Caco-2 (cell line): ENCODE measurements at places on chromosomes 7 and 10. TPM values are rescaled to one million over a fixed set of nuclear protein-coding genes. Genes with fewer than 3 reads are reported as not detected.

The MACC1 gene
- 87.7 and 96.7 TPM in 2 replicates for total RNA-seq

GRCh38 chr10:99394256-99394655 is 36.2 kb downstream of the GOT1 start:
- DNase-seq = no peak

GRCh38 chr10:104274762-104275721 is 6.1 kb downstream of the GSTO2 start:
- no peak for DNase-seq

- no peak for DNase-seq
Observed at GRCh38 chr7:156172638-156173037, 360.4 kb upstream of the SHH start.

GRCh38 chr7:36966636-36967035 is 242.3 kb upstream of the AOAH start:
- no peak for DNase-seq

The FGFR2 gene
- total RNA-seq = 266 and 286 TPM in 2 replicates
